Thymus (tissue), 14 donors: ENCODE measurements at places on chromosomes 5 and 9. TPM values are rescaled to one million over a fixed set of nuclear protein-coding genes. Genes with fewer than 3 reads are reported as not detected.

DNA sequence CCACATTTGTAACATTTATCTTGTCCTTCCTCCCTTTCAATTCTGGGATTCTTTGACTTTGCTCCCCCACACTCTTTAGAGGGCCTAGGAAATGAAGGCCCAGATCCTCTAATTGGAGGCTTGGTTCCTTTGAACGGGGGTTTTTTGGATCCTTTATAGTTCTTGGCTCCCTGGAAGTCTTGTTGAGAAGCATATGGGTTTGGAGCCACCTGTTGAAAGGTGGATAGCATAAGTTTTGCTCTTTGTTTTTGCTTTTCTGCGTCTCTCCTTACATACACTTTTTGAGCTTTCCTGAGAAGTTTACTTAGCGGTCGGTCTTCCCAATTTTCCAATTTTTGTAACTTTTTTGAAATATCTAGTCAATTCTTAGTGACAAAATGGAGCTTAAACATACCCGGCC, 17.8 kb downstream of the IFT74 start:
- no peak for DNase-seq

The IL33 gene
- polyA plus RNA-seq, result 14.5 TPM

GRCh38 chr5:110665184-110665726, 61.2 kb downstream of the TMEM232 start:
- DNase-seq, result no peak

The SPAG8 gene
- 3.4 TPM for polyA plus RNA-seq

The LCN2 gene
- polyA plus RNA-seq, result 31.9 TPM

DNA sequence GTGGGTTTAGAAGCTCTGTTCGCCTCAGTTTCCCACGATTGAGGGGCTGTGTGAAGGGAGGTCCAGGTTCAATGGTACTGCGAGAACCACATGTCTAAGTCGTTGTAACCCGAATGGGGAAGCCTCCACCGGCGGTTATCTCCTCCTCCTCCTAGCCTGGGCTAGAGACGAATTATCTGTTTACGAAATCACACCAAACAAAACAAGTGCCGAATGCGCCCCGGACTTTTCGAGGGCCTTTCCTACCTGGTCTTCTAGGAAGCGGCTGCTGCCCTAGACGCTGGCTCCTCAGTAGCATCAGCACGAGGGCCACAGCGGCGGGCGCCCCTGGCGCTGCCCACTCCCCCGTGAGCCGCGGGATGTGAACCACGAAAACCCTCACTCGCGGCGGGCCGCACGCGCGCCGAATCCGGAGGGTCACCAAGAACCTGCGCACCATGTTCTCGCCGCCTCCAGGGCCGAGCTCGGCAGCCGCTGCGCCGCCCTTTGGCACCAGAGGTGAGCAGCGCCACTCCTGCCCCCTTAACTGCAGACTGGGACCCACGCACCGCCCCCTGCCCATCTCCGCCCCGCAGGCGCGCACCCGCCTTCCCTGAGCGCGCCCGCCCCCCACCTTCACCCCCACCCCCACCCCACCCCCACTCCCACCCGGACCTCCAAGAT, at the start of gene CDKN2A:
Gene CDKN2A, minus strand, starts transcription at position 500 of the 663 bp plus-strand sequence.
- no peak for DNase-seq

DNA sequence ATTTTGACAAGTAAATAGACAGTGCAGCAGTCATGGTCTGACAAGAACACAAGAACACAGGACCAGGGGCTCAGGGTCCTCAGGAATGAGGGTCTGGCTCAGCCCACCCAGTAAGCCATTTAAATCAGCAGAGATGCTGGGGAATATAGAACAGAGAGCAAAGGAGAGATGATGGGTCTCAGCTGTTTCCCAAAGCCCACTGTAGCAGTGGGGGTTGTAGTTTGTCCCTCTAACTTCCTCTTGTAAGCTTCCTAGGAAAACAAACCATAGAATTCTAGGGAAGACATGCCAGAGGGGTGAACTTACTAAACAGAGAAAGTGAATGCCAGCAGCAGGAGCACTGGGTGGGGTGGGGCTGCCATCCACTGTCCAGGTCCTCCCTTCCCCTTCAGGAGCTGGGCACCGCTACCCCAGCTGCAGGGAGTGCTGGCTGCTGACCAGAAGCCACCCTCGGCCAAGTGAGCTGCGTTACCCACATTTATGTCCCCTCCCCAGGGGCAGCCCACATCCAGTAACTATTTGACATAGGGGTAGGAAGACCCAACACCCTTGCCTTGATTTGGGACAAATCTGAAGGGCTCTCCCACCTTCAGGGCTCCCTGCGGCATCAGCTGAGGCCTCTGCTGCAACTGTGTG, 41.6 kb downstream of the GABBR2 start:
- DNase-seq, result no peak

The SPOCK1 gene
- 8.6 TPM for polyA plus RNA-seq

The ADAMTSL1 gene
- polyA plus RNA-seq, result 0.34 TPM
